ENCODE measurements at places on chromosomes 4 and X.

GRCh38 chr4:9762823-9763475 lies 18.5 kb upstream of the DRD5 start:
- peak; percentile 19 for DNase-seq

DNA sequence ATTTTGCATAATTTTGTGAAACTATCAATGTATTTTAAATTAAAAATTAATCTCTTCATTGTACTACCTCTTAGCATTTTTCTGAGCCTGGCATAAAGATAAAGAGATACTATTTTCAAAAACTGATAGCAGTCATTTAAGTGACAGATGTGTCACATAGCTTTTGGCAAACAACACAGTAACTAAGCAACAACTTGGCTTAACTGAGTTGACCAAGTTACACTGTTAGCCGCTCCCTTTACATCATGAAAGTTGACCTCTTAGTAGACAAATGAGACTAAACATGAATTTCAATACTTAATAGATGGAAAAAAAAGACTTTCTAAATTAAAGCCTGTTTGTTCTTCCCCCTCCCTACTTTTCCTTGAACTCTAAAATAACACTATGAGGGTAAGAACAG lies 62.0 kb downstream of the ATP8A1 start:
- DNase-seq, result no peak

DNA sequence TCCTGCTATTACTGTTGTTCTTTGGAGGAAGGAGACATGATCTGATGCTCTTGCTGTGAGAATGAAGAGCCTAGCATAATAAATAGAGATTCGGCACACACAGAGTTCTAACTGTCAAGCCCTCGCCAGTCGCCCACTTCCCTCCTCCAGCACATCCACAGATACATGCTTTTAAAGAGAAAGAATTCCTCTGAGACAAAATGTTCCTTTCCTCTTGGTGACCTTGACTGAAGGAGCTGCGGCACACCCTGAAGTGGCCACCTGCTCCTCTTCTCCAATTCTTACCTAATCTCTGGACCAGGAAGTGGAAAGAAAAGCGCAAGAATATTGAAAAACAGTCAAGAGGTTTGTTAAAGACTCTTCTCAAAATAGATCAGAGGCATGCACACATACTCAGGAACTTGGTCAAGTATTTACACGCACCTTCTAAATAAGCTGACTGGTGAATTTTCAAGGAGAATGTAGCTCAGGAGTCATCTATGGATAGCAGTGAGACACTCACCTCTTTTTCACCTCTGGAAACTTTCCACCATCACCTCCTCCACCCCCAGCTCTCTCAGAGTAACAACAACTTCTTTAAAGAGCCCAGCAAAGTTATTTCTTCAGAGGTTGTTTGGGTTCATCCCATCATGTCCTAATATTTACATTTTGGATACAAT lies 95.4 kb downstream of the PARM1 start:
- DNase-seq, result no peak

- DNase-seq, result peak; percentile 37
Measured at GRCh38 chr4:153114771-153115321, 89.4 kb upstream of the TRIM2 start.

DNA sequence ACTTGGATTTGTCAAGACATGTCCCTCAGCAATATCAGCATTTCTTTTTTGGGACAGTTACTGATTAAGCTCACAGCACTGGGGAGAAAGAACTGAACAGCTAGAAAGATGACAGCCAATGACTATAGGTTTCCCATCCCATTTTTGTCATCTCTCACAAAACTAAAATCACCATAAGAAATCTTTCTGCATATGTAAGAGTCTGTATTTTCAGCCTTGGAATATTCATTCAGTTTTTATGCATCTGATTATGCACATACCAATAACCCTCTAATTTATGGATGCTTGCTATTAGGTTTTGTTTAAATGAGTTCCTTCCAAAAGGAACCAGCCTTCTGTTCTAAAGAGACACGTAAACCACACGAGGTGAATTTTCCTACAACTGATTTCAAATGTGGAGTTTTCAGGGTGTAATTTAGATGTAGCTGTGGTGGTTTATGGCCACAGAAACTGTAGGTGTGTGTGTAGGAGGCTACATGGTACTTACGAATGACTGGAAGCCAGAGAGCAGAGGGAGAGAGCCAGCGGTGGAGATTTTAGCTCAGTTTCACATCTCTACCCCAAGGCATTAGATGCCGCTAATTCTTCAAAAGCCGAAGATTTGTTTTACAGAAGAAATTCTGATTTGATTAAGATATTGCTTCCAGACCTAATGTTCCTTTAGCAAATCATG lies 55.3 kb downstream of the AFF2 start:
- no peak for DNase-seq

- no peak for DNase-seq
Measured at GRCh38 chr4:11503166-11503565, 74.5 kb upstream of the HS3ST1 start.

GRCh38 chr4:24924309-24924781 lies 11.5 kb upstream of the CCDC149 start:
- DNase-seq, result no peak

GRCh38 chr4:69833251-69833650 lies 26.7 kb downstream of the SULT1E1 start:
- DNase-seq, result no peak

DNA sequence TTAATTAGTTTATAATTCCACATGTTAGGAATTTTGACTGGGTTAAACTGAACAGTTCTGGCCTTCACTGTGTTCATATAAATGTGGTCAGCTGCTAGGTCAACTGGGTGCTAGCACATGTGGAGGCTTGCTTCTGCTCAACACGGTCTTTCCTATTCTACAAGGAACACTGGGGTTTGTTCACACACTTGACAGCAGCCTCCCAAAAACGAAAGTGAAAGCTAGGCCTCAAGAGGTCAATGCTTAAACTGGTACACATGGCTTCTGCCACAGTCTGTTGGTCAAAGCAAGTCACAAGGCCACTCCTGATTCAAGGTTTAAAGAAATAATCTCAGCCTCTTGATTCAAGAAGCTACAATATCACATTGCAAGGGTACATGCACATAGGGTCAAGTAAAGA lies 126.5 kb downstream of the QDPR start:
- no peak for DNase-seq

DNA sequence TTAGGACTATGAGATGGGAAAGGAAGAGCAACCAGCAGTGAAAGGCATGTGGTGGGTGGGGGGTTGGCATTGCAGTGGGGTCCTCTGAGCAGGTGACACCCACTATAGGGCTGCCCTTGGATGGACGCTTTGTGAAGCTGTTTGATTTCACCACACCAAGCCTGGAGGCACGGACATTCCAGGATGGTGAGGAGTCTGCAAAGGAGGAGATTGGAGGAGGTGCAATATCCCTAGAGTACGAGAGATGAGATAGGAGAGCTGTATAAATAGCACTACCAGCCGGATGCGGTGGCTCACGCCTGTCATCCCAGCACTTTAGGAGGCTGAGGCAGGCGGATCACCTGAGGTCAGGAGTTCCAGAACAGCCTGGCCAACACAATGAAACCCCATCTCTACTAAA lies 42.3 kb downstream of the SHOX start:
- no peak for DNase-seq

- DNase-seq, result no peak
Measured at GRCh38 chrX:115350711-115351381, 61.3 kb downstream of the LUZP4 start.

DNA sequence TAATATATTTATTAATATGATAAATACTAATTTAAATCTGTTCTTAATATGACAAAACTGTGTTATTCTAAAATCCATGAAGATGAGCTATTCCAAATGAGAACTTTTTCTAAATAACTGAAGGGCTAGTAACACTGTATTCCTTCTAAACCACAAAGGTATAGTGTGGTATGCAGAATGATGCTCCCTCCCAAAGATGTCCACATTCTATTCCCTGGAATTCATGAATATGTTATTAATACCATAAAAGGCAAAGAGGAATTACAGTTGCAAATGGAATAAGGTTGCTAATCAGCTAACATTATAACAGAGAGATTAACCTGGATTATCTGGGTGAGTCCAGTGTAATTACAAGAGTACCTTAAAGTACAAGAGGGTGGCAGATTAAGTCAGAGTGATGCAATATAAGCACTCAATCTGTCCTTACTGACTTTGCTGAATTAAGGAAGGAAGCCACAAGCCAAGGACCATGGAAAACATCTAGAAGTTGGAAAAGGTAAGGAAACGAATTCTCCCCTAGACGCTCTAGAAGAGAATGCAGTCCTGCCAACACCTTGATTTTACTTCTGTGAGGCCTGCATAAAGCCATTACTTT lies 20.7 kb upstream of the MAB21L2 start:
- no peak for DNase-seq

DNA sequence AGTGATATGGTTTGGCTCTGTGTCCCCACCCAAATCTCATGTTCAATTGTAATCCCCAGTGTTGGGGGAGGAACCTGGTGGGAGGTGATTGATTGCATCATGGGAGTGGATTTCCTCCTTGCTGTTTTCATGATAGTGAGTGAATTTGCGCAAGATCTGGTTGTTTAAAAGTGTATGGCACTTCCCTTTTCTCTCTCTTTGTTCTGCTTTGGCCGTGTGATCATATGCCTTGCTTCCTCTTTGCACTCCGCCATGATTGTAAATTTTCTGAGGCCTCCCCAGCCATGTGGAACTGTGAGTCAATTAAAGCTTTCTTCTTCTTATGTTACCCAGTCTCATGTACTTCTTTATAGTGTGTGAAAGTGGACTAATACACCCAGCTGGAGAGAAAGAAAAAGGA lies 113.0 kb upstream of the AADAT start:
- no peak for DNase-seq

GRCh38 chr4:169658975-169659715 lies 38.8 kb downstream of the CLCN3 start:
- DNase-seq, result no peak

GRCh38 chr4:130143656-130144055 lies 1047.7 kb downstream of the C4orf33 start:
- DNase-seq, result no peak

GRCh38 chr4:153531000-153531358 lies 64.8 kb downstream of the TMEM131L start:
- DNase-seq, result no peak

DNA sequence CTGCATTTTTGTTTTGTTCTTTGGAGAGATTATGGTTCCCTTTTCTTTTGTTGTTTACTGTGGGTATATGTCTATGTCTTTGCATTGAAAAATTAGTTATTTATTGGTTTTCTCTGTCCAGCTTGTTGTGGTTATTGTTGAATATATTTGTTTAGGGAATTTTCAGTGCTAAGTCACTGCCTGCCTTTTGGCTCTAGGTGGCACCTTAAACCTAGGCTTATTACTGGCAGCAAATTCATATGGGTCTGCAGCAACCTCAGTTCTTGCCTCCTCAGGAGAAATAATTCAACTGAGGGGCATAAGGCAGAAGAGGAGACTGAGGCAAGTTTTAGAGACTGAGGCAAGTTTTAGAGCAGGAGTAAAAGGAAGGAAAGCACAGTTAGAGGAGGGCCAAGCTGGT lies 1157.3 kb upstream of the AGA start:
- no peak for DNase-seq

DNA sequence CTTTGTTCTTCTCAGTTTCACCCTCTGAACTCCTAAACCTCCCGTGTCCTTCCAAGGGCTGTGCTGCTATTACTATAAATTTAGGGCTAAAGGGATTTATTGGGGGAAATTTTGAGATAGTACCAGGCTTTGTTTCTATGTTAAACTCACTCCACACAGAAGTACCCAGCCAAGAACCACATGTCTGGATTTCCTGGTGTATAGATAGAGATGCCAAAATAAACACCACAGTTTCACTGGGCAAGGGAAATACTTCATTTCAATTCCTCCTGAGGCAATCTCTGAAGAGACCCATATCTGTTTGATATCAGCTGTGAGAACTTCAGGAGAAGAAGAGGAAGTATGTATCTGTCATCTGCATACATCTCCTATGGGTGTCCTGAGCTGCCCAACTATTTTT lies 21.7 kb upstream of the CLNK start:
- DNase-seq, result no peak

DNA sequence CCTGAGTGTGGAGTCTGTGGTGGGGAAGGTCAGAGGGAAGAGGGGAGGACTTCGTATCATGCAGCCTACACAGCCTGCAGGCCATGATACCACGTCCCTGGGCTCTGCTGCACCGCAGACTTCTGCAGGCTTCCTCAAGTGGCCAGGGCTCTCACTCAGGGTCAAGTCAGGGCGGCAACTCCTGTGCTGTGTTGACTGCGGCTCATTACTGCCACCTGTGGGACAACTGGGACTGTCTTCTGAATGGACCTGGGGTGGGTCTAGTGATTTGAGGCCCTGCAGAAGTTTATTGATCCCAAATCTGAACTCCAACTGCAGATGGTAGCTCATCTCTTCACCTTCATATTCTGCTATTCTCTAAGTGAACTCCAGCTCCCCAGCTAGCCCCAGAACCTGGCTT lies 167.1 kb downstream of the NSUN7 start:
- DNase-seq, result peak; percentile 67

DNA sequence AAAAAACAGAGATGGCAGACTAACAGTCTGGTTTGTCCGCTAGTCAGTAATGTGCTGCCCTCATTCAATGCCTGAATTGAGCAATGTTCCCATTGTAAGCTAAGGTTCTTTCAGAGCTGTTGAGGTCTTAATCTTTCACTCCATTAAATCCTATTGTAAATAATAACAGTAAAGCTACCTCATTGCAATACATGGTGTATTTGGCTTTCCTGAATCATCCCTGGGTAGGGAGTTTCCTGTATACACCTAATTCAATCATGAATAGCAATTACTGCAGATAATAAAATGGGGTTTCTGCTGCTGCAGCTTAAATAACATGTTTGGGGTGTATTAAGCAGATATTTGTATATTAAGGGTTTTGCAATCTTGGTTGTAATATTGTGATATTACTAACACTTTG lies 1100.2 kb upstream of the INTU start:
- DNase-seq, result no peak

GRCh38 chrX:139596068-139596467 lies 65.5 kb downstream of the F9 start:
- DNase-seq, result no peak

DNA sequence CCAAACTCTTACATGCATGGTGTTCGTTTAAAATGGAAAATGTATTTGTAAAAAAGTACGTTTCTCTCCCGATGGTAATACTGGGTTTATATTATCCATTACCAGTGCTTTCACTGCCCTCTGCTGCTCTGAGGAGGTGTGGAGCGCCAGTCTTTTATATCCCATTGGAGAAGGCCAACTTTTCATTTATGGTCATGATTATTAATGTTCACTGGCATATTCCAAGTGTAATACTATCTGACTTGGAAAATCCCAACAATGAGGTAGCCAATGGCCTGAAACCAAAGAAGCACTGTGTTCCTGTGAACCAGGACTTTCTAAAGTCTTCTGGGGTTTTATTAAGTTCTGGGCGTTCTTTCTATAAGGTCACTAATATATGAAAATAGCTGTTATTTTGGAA lies 80.7 kb downstream of the SYNPO2 start:
- DNase-seq, result no peak

- DNase-seq, result no peak
Measured at GRCh38 chrX:3712870-3713224, 602 bp downstream of the PRKX start.

DNA sequence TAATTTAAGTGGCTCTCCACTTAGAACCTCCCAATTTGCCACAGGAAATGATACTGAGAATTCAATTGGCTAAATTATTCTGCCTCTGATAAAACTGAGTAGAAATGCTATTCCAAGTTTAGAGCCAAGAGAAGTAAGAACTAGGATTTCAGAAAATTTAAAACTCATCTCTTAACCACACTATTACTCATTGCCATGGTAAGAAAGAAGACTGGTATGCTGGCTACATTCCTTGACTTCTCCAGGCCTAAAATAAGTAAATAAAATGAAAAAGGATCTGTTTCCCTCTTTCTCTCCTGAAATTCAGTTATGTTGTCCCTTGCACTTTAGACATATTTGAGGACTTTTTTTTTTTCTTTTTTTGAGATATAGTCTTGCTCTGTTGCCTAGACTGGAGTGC lies 23.3 kb downstream of the ZNF280C start:
- no peak for DNase-seq
